ENCODE measurements at places on chromosomes 6 and 20.

- no peak for DNase-seq
Observed at GRCh38 chr6:116467096-116467495, 5.9 kb downstream of the CALHM6 start.

DNA sequence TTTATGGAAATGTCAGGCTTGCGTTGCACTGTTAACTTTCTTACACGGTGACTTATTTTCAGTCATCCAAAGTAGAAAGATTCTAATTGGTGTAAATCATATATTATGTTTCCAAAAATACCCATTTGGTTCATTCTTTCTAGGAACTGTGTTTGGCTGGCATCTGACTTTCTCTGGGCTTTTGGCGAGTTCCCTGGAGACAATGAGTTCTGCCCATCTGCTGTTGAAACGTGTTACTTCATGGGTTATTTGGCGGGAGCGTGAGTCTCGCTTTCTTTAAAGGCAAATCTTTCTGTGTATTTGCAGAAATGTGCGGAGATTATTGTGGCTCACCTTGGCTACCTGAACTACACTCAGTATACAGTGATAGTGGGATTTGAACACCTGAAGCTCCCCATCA, 29.5 kb downstream of the TMEM181 start:
- no peak for DNase-seq

DNA sequence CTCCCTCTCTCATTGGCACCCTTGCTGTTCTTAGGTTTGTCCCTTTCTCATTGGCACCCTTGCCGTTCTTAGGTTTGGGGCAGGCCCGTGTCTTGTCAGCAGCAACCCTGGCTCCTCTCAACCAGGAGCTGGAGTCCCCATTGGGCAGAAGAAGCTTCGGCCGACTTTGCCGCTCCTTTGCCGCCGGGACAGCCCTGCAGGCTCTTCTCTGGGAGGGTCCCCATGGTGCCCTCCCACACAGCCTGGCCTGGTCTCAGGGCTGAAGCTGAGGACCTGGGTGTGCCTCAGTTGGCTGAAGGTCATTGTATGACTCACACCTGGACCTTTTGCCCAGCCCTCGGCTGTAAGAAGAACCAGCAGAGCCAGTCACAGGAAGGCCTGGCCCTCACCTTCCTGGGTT, 59.6 kb downstream of the PPP1R14C start:
- no peak for DNase-seq

DNA sequence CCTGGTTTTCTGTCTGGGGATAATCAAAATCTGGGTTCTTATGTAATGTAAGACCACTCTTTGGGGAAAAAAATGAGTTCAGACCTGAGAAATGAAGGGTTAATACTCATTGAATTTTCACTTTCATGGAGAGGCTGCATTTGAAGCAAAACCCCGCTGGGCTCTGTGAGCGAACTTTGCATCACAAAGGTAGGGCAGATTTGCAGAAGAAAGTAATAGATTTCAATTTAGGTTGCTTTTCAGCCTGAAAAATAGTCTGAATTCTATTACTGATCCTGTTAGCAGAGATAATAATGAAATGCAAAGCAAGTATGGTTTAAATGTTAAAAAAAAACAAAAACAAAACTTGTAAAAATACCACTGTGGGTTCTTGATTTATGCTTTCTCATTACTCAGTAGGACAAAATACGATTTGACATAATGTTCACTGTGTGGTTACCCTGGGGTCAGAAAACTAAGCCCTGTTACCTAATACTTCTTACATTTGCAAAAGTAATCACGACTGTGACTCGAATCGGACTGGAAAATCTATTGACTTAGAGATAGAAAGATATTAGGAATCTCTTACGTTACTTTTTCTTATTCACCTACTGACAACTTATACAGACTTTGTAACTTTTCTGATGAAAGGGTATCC, 72.2 kb downstream of the UST start:
- no peak for DNase-seq

GRCh38 chr6:109073344-109074132, 21.1 kb downstream of the SESN1 start:
- DNase-seq, result peak; percentile 17

DNA sequence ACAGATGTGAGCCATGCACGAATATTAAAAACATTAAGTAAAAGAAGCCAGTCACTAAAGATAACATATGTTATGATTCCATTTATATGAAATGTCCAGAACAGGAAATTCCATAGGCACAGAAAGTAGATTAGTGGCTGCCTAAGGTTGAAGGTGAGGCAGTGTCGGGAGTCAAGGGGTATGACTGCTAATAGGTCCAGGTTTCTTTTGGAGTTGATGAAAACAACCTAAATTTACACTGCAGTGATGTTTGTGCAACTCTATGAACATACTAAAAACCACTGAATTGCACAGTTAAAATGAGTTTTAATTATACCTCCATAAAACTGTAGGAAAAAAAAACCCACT, 14.4 kb downstream of the SRPK1 start:
- DNase-seq, result no peak

GRCh38 chr20:44033873-44034272, 119.2 kb downstream of the TOX2 start:
- no peak for DNase-seq

- no peak for DNase-seq
Observed at GRCh38 chr6:13947611-13948178, 22.9 kb downstream of the RNF182 start.

DNA sequence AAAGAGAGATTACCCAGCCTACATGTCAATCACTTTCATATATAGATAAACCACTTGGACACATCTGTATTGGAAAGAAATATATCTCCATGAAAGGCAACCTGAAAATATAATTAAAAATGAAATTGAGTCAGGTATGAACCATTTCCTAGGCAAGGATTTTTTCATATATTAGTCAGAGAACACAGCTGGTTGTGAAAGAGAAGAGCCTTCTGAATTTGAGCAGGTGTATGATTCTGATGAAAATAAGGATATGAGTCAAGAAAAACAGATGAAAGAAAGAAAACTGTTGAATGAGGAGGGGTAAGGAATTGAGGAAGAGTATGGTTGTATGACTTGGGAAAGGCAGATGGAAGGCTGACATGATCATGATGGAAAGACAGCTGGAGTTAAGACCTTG, 441.1 kb downstream of the HAO1 start:
- no peak for DNase-seq

DNA sequence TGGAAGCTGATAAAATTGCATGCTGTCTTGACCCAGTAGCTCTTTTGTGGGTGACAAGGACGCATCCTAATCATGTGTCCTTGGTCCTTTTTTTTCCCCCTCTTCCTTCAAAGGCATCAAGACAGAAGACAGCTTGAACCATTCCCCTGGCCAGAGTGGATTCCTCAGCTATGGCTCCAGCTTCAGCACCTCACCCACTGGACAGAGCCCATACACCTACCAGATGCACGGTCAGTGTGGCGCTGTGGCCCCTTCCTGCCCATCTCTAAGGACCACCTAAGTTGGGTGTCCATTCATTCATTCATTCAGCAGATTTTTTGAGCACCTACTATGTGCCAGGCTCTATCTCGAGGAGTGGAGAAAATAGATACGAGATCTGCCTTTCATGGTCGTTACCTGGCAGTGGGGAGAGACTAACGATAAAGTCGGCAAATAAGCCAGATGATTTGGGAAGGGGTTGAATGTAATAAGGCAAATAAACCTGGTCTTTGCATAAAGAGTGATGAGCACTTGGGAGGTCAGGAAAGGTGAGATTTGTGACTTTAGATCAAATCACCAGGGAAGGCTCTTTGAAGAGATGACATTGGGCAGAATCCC, 121.5 kb downstream of the EYA2 start:
- no peak for DNase-seq

DNA sequence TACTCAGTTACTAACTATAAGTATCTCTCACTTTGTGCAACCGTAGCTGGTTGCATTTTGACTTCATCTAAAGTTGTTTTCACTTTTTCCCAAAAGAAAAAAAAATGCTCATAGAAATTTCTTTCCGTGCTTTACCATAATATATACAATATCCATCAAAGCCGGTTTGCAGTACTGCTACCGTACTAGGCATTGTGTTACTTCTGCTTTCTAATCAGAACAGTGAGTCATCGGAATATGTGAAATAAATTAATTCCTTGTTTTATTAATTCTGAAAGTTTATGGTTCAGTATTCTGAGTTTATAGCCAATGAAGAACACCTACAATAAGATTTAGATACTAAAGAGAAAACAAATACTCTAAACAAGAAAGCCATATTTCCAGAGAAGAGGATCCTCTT, 72.5 kb downstream of the TNFRSF21 start:
- DNase-seq, result no peak

DNA sequence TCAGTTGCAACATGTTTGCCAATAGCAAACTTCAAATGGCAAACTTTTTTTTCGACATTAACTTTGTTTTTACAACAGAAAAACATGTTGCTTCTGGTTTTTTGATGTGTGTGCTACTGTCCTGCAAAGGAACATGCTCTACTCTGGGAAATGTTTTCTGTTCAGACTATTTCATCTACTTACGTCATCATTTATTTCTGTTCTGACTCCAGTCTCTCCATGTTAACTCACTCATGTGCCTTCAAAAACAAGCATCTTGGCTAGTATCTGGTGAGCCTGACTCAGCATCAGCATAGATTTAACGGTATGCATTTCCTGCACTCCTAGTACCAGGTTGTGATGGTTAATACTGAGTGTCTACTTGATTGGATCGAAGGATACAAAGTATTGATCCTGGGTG, 36.1 kb upstream of the MAP7 start:
- DNase-seq, result no peak

- no peak for DNase-seq
Observed at GRCh38 chr20:20843982-20844381, 131.5 kb upstream of the RALGAPA2 start.

GRCh38 chr6:54299542-54300269, 8.5 kb upstream of the TINAG start:
- DNase-seq, result no peak

GRCh38 chr20:6909608-6910007, 142.1 kb downstream of the BMP2 start:
- no peak for DNase-seq

GRCh38 chr6:37077905-37078296, 72.4 kb downstream of the FGD2 start:
- no peak for DNase-seq

GRCh38 chr6:161169696-161170095, 104.2 kb downstream of the AGPAT4 start:
- no peak for DNase-seq

DNA sequence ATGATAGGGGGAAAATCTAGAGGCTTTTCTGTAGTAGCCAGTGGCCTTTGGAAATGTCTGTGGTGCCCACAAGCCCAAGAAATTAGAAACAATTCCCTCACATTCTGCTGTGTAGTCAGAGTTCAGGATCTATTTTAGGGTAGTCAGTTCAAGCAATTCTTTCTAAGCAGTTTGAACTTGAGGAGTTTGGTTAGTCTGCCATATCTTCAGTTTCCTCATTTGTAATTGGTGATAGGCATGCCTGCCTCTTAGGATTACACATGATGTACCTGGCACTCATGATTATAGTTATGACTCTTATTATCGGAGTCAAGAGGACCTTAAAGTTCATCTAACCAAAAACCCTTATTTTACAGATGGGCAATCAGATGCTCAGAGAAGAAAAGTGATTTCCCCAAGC, 21.2 kb upstream of the MEP1A start:
- DNase-seq, result no peak

GRCh38 chr20:25867776-25868649, 171.4 kb upstream of the ZNF337 start:
- peak; percentile 59 for DNase-seq

- peak; percentile 33 for DNase-seq
Observed at GRCh38 chr6:5302995-5303622, 41.8 kb downstream of the FARS2 start.

DNA sequence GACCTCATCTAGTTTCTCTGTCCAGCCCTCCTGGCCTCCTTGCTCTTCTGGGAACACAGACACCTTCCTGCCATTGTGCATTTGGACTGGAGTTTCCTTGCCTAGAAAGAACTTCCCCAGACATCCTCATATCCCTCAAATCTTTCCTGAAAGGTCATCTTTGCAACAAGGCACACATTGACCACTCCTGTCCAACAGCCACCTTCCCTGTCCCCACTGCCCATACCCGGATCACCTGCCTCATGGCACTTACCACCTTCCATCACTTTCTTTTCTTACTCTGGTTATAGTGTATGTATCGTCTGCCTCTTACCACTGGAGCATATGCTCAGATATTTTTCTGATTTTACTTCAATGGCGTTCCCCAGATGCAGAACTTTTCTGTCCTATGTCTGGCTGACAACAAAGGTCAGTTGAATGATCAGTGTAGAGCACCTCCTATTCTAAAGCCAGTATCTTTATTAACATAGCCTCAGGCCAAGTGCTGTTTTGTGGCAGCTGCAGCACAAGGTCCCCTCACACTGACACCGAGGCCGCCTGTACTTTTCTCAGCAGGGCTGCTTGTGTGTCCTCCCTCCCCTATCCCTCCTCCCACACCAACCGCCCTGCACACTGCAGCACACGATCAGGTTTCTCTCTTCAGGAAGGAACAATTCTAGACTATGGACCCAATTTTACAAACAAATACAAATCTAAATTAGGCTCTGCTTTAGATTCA, 4.1 kb downstream of the HLA-C start:
- no peak for DNase-seq

DNA sequence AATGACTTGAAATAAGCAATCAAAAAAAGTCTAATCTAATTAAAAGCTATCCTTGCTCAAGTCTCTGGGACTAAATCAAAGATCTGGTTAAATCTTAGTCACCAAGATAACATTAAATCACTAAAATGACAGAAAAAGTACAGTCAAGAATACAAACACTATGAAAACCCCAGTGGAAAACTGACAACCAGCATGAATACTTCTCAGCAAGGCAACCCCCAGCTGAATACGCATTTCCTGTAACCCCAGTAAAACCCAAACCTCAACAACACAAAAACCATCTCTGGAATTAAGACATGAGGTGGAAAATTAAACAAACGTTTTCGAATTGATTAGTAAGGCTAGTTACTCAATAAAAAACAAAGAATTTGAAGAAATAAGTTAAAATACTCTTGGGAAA, 23.7 kb upstream of the ZC3H12D start:
- no peak for DNase-seq

GRCh38 chr20:258963-259362, 1.4 kb downstream of the DEFB132 start:
- DNase-seq, result no peak

GRCh38 chr6:119205911-119206618, 127.6 kb upstream of the FAM184A start:
- DNase-seq, result no peak

GRCh38 chr6:170279977-170280688, 10.7 kb downstream of the DLL1 start:
- DNase-seq, result no peak

DNA sequence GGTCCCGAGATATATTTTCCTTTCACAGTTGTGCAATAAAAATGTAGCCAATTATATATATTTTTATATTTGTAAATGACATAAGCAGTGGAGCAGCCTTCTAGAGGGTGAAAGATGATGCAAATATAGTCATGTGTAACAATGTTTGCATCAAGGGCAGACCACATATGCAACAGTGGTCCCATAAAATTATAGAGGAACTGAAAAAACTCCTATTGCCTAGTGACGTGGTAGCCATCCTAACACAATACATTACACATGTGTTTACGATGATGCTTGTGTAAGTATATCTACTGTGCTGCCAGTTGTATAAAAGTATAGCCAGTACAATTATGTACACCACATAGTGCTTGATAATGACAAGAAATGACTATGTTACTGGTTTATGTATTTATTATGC, 162.8 kb downstream of the ZFAND3 start:
- no peak for DNase-seq
